ENCODE measurements at places on chromosomes 2 and 18.

DNA sequence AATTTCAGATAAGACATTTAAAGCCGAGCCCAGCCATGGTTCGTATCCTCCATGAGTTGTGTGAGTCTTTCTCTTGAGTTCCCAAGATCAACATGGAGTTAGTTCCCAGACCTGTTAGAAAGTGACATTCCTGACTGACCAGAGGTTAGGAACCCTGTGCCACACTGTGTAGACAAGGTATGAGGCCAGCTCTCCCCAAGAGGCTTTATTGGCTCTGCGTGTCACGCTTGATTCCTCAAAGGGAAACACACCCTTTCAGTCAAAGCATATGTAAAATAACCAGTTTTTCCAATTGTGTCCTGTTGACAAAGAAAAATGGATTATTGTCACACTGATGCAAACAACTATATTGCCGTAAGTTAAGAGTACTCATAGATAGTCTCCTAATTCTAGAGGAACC, 1.2 kb downstream of the SULT1C3 start:
- DNase-seq: no peak

- DNase-seq: no peak
These were observed 29.4 kb downstream of the PSTPIP2 start for GRCh38 chr18:46042571-46043123.

GRCh38 chr2:151120011-151120410, 141.7 kb downstream of the RBM43 start:
- DNase-seq: no peak

- DNase-seq: no peak
These were observed 13.3 kb downstream of the TTC27 start for GRCh38 chr2:32641180-32641579.

GRCh38 chr2:191686729-191687128, 8.8 kb downstream of the NABP1 start:
- no peak for DNase-seq

GRCh38 chr18:37272226-37272625, 293.4 kb downstream of the CELF4 start:
- no peak for DNase-seq

- DNase-seq: no peak
These were observed 89.2 kb upstream of the COL5A2 start for GRCh38 chr2:189268763-189269162.

- DNase-seq: no peak
These were observed 96.7 kb downstream of the PMAIP1 start for GRCh38 chr18:59996370-59996966.

GRCh38 chr2:133480707-133481429, 87.4 kb downstream of the NCKAP5 start:
- DNase-seq: no peak

Data from GM12891 (cell line).